ENCODE measurements at places on chromosomes 6 and 20.

DNA sequence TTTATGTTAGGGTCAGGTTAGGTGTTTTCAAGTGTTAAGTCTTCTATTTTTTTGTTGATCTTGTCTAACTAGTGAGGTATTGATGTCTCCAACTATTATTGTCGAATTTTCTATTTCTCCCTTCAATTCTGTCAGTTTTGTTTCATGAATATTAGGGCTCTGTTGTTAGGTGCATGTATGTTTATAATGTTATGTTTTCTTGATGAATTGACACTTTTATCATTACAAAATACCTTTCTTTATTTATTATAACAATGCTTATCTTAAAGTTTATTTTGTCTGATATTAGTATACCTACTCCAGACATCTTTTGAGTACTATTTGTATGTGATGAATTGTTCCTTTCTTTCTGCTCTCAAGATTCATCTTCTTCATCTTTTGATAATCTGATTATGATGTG is 12.9 kb upstream of the TRIM38 start:
- DNase-seq = no peak

GRCh38 chr6:43454290-43454695 is 1.1 kb downstream of the DLK2 start:
- DNase-seq = peak; percentile 63

DNA sequence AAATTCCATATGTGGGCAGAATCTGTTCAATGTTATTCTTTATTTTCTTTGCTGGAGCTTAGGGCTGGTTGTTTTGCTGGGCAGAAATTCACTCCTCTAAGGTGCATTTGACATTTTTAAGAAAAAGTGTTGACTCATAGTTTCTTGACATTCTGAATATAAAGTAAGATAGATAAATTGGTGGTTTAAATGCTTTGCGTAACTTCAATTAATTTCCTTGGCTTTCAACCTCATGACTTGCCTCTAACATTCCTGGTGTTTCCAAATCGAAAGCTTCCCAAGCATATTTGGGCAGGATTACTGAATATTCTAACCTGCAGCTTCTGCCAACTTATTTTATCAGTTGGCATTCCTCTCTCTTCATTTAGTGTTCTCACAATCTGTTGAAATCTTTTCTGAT is 718.7 kb upstream of the ADGRB3 start:
- DNase-seq = no peak

- no peak for DNase-seq
Measured at GRCh38 chr6:42429836-42430235, 21.9 kb downstream of the TRERF1 start.

- DNase-seq = no peak
Measured at GRCh38 chr20:16308754-16309153, 264.5 kb downstream of the KIF16B start.

- no peak for DNase-seq
Measured at GRCh38 chr6:3808199-3808598, 41.0 kb upstream of the FAM50B start.

DNA sequence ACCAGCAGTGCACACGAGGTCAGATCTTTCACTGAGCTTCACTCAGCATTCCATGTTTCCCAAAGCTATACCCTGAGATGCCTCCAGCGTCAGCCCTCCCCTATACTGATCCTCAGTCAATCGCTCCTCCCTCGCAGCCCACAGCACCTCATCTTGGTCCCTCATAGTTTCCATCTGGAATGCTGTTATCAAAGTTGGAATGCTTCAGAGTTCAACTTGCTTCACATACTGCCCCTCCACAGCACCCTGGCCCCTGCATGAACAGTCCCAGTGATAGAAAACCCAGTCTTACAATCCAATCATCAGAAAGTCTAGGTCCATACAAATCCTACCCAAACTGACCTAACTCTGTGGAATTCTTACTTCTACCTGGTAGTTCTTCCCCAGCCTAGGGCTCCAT is 20.0 kb downstream of the SPAG4 start:
- no peak for DNase-seq

DNA sequence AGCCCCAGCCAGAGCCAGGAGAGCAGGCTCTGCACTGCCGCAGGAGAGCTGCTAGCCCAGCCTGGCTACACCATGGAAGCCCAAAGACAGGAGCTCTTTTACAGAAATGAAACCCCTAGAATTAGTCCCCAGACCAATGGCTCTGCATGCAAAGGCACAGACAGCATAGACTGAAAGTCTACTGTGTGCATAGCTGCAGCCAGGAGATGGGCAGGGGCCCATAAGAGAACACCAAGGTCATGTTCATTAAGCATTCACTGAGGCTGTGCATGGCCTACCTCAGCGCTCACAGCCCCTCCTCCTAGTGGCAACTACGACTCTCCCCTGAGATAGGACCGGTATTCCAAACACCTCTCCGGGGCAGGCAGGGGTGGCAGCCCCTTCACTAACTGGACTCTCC is 34.9 kb downstream of the SNX5 start:
- no peak for DNase-seq

- DNase-seq = no peak
Measured at GRCh38 chr6:91590191-91590590, 1003.3 kb upstream of the MAP3K7 start.

GRCh38 chr6:7562769-7563168 is 21.3 kb downstream of the DSP start:
- no peak for DNase-seq

DNA sequence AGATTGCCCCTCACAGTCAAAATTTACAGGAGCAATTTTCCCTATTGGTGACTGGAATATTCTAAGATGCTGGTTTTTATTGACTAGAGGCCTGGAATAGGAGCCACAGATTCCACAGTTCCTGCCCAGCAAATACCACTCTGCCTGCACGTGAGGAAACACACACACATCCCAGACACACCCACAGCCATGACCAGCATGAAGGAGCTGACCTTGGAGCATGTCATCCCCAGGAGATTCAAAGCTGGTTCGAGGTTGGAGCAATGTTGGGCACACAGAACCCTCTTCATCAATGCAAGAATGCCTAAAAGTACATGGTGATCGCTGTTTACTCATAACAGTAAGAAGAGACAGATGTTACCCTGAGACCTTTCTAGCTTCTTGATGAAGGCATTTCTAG is 244.6 kb upstream of the FOXQ1 start:
- no peak for DNase-seq

DNA sequence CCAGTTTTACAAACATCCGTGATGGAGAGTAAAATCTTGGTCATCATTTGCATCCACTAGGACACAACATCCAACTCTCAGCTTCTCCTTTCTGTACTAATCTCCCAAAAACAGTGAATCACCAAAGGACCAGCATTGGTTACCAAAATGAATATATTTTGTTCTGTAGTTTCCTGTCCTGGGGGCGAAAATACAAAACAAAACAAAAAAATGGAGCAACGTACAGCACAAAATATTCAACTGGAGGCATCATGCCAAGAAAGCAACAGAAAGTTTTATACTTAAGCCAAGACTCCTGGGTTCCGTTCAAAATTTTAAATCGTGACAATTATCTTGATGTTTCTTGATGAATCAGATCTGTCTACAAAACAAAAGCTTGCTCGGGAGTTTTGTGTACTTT is 126.6 kb upstream of the CCDC28A start:
- DNase-seq = no peak

- no peak for DNase-seq
Measured at GRCh38 chr6:1724124-1724523, 114.4 kb downstream of the FOXC1 start.

DNA sequence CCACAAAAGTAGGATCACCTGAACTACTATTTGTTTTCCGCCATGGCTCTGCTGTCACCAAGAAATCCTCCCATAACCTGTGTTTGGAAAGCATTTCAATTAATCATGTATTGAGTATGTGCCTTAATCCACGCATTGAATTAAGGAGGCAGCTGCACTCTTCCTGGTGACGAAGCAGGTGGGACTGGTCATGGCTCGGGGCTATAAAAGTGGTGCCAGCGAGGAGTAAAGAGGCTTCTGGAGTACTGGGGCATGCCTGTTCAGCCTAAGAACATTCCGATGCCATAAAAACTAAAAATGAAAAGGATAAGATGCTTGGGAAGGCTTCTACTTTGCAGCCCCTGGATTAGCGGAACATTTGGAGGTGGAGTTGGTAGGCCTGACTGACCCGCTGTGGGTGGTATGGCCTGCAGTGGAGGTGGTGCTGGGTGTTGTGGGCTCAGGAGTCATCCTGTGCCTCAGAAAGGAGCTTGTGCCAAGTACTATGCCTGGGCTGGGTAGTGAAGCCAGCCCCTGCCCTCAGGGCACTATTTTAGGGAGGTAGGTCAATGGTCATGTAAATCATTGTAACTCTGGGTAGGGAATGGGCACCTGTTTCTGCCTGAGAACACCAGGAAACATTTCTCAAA is 110.5 kb downstream of the B3GAT2 start:
- DNase-seq = no peak

DNA sequence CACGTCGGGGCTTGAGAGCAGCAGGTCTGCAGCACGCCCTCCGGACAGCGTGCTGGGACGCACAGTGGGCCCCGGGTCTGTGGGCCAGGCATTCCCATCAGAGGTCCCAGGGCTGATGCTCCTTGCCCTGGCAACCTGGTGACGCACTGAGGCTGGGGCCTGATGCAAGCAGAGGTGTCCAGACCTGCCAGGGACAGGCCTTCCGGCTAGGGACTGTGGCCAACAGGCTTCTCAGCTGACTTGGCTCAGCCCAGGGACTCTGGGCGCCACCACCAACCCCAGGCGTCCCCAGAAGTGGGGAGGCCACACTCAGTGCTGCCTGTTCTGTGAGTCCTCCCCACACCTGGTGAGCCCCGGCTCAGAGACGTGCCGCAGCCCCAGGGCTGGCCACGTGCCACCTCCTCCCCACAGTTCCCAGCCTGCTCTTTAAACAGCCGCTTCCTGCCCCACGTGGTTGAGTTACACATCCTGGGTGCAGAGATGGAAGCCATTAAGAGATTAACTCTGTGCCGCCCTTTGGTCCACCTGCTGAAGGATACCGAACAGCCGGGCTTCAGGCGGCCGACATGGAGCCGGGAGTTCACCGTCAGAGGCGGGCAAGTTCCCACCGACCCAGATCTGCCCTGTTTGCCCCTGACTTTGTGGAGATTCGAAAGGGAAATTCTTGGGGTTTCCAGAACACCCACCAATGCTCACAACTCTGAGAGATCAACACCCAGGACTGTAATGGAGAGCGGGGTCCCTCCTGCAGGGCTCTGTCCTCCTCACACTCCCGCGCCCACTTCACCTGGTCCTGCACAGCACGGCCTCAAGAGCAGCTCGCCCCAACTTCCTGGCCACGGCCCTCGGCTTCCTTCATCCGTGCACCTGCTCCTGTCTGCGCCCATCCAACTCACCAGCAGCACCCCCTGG is 37.6 kb upstream of the ZBP1 start:
- peak; percentile 46 for DNase-seq

- no peak for DNase-seq
Measured at GRCh38 chr6:138512609-138513008, 13.3 kb upstream of the NHSL1 start.

GRCh38 chr6:52909131-52909530 is 367 bp downstream of the GSTA3 start:
- DNase-seq = no peak

- peak; percentile 23 for DNase-seq
Measured at GRCh38 chr20:19692685-19693119, 65.4 kb upstream of the RIN2 start.

GRCh38 chr6:26576929-26577719 is 19.6 kb upstream of the ABT1 start:
- DNase-seq = no peak

GRCh38 chr6:158567871-158568401 is 8.0 kb downstream of the TMEM181 start:
- no peak for DNase-seq

GRCh38 chr6:157223511-157223910 is 99.8 kb downstream of the TMEM242 start:
- no peak for DNase-seq

DNA sequence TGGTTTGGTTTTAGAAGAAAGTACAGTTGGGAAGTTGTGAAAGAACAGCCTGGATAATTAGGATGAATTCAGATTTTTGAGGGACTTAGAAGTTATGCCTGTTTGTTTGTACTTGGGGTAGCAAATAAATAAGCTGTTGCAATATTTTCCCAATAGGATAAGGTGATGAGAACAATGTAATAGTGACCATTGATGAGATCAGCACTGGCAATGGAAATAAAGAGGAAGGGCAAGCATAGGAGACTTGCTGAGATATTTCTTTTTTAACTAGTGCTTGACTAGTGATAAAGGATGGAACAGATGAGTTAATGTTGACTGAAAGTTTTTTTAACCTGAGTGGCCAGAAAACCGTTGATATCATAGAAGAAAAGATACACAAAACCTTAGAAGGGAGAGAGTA is 498.8 kb downstream of the CDKAL1 start:
- DNase-seq = no peak

DNA sequence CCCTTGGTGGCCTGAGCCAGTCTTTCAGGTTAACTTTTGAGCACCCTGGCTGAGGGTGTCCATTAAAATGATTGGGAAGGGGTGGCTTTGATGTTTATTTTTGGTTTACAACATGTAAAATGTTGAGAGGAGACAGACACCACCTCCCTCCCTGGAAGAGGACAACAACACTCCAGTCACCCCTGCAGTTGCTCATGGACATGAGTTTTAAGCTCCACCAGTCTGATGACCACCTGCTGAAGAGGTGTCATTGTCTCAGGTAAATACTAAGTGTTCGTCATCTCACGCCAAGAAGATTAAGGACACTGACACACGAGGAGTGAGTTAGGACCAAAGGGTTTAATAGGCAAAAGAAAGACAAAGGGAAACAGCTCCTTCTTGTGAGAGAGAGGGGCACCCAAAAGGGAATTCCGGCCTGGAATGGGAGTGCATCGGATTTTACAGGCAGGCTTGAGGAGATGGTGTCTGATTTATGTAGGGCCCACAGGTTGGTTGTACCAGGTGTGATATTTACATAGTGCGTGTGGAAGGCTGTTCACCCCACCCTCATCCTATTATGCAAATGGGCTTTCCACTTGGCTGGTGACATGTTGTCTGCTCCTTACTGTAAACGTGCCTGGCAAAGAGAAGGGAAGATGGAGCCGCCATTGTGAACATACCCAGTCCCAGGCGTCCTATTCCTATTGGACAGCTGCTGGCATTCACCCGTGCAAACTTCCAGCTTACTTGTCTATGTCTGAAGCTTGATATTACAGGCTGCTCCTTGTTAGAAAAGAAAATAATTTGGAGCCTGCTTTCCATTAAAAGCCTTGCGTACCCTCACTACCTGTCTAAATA is 6.6 kb downstream of the HLA-B start:
- no peak for DNase-seq

DNA sequence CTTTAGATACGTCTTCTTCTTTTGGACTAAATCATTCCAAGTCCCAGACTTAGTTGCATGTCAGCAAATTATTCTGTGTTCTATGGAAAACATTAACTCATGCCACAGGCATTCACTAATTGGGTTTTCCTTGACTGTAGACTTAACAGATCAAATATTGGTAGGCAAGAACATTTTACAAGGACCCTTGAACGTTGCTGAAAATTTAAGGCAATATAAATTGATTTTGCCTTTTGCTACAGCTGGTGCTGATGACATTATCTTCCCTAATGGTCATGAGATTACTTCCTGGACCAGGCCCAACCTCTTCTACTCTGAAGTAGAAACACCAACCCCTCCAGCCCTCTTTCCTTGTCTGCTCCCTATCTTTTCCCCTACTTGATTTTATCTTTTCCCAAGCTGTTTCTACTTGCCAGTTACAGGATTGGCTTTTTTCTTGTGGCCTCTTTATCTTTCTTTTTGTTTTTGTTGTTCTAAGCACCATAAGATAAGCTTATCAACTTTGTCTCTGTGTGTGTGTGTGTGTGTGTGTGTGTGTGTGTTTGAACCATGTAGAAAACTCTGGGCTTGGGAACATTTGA is 514.0 kb upstream of the SOX4 start:
- no peak for DNase-seq

GRCh38 chr6:139370283-139370998 is 4.0 kb downstream of the CITED2 start:
- DNase-seq = no peak

Data from GM12892 (cell line).